Right kidney (tissue), 9 donors: ENCODE measurements at places on chromosomes 16 and 17.

DNA sequence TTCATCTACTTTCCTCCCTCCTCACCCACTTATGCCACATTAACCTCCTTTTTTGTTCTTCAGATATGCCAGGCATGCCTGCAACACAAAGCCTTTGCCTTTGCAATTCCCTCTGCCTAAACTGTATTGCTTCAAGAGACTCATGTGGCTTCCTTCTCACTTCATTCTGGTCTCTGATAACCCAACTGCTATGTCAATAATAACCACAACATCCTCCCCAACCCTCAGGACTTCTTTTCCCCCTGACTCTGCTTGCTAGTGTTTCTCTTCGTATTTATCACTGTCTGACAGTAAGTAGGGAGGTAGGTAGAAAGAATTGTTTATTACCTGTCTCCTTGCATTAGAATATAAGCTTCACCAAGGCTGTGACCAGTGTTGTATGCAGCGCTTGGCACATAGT is 22.4 kb downstream of the RBL2 start:
- DNase-seq, result no peak

DNA sequence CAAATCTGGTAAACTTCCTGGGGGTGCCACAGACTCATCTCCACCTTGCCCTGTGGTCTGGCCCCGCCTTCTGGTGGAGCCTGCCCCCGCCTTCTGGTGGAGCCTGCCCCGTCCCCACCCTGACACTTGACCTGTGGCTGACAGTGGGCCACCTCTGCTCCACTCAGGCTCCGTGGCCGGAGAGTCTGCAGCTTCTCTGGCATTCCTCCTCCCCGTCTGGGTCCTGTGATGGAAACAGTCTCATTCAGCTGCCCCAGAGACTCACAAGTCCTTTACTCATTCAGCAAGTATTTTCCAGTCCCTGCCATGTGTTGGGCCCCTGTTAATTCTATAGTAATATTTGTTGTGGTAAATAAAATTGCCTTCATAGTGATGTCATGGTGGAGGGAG is 21.0 kb upstream of the G6PC1 start:
- no peak for DNase-seq

- DNase-seq, result no peak
Observed at GRCh38 chr16:30663820-30664219, 5.6 kb downstream of the FBRS start.

- no peak for DNase-seq
Observed at GRCh38 chr17:63762161-63763078, 11.0 kb downstream of the CCDC47 start.

GRCh38 chr17:76179496-76180467 is 38.7 kb upstream of the FOXJ1 start:
- DNase-seq, result no peak

DNA sequence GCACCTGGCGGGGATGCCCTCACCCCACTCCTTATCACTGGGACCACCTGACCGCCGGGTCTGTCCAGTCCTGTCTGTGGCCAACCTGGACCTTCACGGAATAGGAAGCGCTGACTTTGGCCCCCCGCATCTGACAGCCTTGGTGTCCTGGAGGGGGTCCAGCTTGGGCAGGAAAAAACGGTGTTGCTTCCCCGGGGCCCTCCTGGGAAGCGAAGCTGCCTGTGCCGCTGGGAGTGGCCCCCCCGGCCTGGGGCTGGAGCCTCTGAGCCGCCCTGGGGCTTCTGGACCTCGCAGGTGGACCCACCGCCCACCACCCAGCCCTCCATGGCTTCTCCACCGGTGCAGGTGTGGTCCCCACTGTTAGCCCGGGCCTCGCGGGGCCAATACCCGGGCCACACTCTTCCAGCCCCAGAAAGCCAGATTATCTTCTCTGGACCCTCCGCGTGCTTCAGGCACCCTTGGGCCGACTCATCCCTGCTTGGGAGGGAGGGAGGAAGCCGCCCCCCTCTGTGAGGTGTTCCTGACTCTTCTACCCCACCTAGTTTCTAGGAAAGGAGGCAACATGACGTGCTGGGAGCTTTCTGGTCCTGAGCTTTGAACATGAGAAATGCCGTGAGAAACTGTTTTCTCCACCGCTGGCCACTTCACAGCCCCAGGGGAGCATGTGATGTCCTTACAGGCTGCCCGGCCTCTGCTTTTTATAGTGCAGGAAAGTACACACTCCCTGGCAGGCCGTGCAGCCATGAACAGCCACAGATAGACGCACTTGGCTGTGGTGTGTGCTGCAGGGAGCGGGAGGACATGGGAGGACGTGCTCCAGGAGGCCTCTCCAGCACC is 1.1 kb downstream of the C1QTNF1 start:
- DNase-seq, result no peak

DNA sequence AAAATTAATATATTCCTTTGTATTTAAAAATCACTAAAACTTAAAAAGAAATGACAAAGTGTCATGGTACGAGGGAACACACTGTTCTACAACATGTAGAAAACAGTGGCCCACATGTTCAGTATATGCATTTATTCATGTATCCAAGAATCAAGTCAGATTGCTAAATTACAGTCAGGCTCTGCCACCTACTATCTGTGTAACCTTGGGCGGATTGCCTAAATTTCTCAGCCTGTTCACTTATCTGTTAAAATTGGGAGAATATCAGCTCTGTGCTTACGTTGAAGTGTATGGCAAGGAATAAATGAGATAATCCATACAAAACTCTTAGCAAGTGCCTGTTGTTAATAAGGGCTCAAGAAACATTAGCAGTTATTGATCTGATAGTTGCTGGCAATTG is 3.4 kb upstream of the USP22 start:
- DNase-seq, result no peak

- peak; percentile 92 for DNase-seq
Observed at GRCh38 chr17:67993153-67993997, 2.9 kb downstream of the C17orf58 start.
